ENCODE measurements at places on chromosomes 16 and 17.

DNA sequence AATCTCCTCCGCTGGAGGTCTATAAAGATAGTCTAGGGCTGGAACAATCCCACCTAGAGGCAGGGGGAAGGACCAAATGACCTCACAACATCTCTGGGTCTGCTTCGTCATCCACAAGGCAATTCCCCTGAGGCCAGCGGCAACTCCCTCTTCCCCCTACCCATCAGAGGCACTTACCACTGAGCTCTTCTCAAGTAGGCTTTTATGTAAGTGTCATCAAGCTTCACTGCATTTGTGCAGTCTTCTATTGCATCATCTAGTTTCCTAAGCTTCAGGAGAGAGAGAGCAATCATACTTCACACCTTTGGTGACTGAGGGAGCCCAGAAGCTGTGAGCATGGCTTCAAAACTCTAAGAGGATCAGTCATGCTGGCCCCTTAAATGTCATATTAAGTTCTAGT is 21.0 kb downstream of the CNP start:
- no peak for DNase-seq

DNA sequence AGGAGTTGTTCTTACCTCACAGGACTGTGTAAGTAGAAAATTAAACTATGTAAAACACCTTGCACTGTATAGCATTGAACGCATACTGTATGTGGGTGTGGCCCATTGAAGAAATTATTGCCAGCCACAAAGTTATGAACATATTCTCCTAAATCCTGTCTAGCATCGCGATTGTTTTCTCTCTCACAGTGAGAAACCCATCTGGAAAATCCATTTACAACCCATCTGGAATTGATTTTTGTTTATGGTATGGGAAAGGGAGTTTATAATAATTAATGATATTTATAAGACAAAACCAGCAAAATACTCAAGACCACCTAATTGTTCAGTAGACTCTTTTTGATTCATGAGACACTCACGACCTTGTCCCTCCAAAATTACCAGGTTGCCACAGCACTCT is 22.1 kb upstream of the MON1B start:
- no peak for DNase-seq

- no peak for DNase-seq
Measured at GRCh38 chr16:68486502-68487202, 38.3 kb upstream of the SMPD3 start.

DNA sequence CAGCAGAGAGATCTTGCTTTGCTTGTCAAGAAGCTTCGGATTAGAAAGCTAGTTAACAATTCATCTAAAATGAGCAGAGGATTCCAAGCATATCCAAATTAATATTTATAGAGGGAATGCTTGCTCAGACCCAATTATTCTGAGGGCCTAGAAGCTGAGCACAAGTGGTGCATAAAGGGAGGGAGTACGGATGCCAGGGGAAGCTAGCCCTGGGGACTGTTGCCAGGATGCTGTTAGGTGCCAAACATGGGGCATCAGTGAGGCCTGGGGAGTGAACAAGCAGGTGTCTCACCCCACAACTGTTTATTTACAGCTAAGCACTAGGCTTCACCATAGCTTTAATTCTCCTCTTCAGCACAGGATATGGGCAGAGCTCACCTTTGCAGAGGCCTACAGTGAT is 684.1 kb upstream of the C16orf82 start:
- DNase-seq, result no peak

DNA sequence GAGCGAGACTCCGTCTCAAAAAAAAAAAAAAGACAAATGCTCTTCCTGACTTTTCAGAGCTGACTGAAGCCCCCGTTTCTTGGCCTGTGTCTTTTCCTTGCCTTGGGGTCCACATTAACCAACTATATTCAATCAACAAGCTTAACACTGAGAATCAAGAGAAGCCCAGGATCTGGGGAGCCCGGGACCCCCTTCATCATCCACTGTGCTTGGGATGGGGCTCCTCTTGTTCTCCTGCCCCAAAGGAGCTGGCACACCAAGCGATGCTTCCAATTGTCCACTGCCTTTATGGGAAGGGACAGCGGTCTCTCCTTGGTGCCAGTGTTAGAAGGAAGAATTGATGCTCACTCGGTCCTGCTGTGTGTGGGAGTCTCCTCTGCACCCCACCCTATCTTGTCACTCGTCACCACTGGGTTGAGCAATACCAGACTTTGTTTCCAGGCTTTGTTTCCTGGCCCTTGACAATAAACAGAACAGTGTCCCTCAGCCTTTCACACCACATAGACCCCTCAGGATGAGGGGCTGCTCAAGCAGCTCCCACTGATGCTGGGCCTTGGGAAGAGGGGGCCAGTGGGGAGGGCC is 146.7 kb downstream of the KCNJ12 start:
- no peak for DNase-seq

- no peak for DNase-seq
Measured at GRCh38 chr16:556474-557173, 3.6 kb upstream of the PRR35 start.

DNA sequence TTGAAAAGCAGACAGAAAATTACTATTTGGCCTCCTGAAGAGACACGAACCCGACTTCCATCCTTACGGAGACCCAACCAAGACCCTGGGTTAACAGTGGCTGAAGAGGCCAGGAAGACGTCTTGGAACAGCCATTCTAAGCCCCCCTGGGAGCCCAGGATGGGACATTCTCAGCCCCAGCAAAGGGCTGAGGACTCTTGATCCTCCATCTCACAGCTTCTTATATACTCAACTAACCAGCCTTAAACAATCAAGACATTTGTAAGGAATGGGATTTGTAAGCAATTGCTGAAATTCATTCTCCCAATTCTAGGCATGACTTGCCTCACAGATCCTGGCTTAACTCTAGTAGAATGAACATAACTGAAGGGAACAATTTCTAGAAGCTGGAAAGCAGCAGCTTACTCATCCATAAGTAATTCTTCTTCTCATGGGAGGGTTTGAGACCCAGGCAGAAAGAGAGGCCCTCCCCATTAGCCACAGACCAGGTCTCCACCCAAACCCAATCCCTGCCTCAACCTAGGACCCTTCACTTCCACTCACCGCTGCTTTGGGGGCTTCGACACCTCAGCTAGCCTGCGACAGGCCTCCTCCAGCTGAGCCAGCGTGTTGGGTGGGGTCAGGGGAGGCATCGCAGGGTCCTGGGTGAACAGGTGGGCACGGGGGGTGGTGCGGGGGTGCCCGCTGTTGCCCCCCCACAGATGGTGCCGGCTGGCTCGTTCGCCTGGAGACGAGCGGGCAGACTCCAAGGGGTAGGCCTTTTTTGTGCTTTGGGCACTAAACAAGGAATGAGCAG is 25.5 kb downstream of the AXIN2 start:
- DNase-seq, result no peak

GRCh38 chr17:10428781-10429180 is 7.0 kb upstream of the MYH8 start:
- no peak for DNase-seq

DNA sequence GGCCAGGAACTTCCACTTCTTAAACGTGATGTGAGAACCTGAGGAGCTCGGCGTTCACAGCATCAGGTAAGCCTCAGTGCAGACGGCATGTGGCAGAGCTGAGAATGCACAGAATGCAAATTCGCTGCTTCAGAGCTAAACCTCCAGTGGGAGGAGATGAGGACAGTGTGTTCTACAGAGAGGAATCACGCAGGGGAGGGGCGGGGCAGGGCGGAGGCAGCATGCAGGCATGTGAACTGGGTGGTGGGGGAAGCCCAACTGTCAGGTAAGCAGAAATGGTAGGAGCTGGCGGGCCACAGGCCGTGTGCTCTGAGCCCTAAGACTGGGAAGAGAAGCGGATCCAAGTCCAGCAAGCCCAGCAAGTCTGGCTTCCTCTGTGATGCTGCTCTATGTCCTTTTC is 94.7 kb downstream of the ZNF778 start:
- DNase-seq, result peak; percentile 37

- no peak for DNase-seq
Measured at GRCh38 chr16:54282928-54283724, 3.5 kb downstream of the IRX3 start.

DNA sequence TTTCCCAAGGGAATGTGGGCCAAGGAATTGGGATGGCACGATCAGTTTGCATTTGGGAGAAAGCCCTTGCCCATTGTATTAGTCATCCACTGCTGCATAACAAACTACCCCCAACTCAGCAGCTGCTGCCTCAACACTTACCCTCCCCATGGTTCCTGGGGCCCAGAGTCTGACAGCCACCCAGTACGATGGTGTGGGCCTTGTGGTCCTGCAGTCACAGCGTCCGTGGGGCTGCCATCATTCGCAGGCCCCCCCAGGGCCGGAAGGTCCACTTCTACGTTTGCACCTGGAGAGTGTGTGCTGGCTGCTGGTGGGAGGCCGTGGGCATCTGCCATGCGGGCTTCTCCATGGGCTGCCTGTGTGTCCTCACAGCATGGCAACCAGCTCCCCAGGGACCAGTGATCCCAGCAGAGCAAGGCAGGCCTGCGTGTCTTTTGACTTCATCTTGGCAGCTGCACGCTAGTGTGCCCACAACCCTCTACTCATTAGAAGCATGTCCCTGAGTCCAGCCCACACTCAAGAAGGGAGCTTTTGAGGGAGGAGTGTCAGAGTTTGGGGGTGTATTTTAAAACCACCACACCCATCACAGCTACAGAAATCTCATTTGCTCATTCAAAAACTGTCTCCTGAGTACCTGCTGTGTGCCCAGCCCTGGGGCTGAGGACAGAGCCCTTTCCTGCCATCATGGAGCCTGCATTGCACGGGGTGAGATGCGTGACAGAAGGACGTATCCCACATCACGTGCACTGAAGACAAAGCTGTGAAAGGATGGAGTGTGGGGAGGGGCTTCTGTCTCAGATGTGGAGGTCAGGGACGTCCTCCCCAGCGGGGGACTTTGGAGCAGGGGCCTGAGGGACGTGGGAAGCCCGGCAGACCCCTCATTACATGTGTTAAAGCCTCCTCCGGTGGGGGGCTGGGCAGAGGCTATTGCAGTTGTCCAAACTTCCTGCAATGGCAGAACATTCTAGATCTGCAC is 185.0 kb upstream of the ZNF469 start:
- no peak for DNase-seq

GRCh38 chr16:29860218-29860617 is 2.8 kb downstream of the CDIPT start:
- no peak for DNase-seq

GRCh38 chr17:64097196-64097936 is 32.6 kb downstream of the ERN1 start:
- no peak for DNase-seq

- no peak for DNase-seq
Measured at GRCh38 chr17:45753645-45754225, 30.4 kb upstream of the CRHR1 start.

- DNase-seq, result no peak
Measured at GRCh38 chr16:63230421-63231040, 1194.3 kb upstream of the CDH8 start.

- no peak for DNase-seq
Measured at GRCh38 chr16:80390871-80391489, 149.8 kb upstream of the DYNLRB2 start.

GRCh38 chr16:62760398-62760797 is 724.2 kb upstream of the CDH8 start:
- DNase-seq, result no peak

GRCh38 chr17:21304091-21304490 is 19.6 kb downstream of the MAP2K3 start:
- DNase-seq, result no peak

- DNase-seq, result no peak
Measured at GRCh38 chr16:51431517-51432241, 280.6 kb upstream of the SALL1 start.

DNA sequence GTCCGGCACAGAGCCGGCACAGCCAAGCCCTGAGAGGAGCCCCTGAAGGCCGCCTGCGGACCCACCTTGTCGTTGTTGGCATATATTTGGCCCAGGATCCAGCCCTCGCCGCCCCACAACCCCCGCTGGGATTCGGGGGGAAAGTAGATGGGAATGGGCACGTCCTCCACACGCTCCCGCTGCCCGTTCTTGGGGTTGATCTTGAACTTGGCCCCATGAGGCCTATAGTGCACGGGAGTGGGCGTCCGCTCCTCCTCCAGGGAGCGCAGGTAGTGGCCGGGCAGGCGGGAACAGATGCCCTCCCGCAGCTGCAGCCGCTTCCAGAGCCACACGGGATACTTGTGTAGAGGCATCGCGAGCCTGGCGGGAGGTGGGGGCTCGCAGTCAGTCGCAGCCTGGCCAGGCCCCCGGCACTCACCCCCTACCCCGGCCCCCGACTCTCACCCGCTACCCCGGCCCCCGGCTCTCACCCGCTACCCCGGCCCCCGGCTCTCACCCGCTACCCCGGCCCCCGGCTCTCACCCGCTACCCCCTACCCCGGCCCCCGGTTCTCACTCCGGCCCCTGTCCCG is 387 bp downstream of the MRPL28 start:
- no peak for DNase-seq

- no peak for DNase-seq
Measured at GRCh38 chr17:60065867-60066266, 12.9 kb downstream of the HEATR6 start.

GRCh38 chr16:69520413-69520799 is 45.4 kb upstream of the NFAT5 start:
- no peak for DNase-seq

- DNase-seq, result no peak
Measured at GRCh38 chr17:35766903-35767510, 6.3 kb downstream of the C17orf50 start.

DNA sequence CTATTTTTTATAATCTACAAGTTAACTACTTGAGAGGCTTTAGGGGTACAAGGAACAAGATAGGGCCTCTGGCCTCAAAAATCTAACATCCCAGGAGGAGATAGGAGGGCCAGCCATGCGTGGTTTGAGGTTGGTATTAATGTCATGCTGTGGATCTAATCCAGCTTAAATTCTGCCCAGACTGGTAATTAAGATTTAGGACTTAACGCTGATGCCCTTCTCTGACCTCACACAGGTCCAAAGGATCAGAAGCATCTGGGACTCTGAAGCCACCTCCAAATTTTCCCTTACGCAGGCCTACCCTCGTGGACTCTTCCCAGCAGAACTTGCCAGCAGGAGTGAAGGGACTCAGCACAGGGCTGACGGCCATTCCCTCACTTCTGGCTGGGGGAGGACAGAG is 15.1 kb downstream of the SLC6A4 start:
- no peak for DNase-seq

Data from Right ventricle myocardium inferior (tissue), 1 donor.